ENCODE measurements at places on chromosomes 16 and 17. TPM values are rescaled to one million over a fixed set of nuclear protein-coding genes. Genes with fewer than 3 reads are reported as not detected.

Gene CES1
- total RNA-seq: 0.97 TPM

Gene ARHGDIG
- not detected for total RNA-seq

DNA sequence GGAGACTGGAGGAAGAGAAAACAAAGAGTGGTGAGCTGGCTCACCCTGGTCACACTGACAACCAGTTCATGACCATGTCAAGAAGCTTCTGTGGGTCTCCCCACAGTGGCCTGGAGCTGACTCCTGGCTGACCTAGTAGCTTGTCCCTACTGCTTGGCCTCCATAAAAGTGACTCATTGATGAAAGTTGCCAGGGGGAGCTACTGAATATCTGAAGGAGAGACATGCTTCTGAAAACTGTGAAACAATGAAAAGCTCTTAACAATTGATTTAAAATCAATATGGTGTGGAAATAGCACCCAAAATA, 22.0 kb downstream of the SMPD3 start:
- no peak for DNase-seq

GRCh38 chr17:266701-267667, 85.5 kb upstream of the DOC2B start:
- no peak for DNase-seq

DNA sequence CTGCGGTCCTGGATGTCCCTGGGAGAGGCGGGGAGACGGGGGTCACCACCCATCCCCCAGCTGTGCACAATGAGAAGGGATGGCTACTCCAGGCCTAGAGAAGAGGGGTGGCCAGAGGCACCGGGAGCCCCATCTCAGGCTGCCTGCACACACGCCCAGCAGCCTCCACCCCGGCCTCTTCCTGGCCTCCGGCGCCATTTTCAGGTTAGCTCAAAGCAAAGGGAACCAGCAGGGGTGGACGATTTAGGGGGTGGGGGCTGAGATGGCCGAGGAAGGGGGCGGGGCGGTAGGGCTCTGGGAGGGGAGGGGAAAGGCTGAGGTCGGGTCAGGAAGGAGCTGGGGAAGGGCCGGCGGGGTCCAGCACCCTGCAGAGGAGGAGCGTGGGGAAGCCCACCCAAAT, 42.8 kb downstream of the SRCIN1 start:
- DNase-seq: no peak

Gene CFAP97D1
- not detected for total RNA-seq

GRCh38 chr17:59607061-59607460, 12.6 kb upstream of the CLTC start:
- DNase-seq: no peak

- peak; percentile 67 for DNase-seq
Observed at GRCh38 chr17:74210191-74211140, 2.9 kb upstream of the TTYH2 start.

- peak; percentile 78 for DNase-seq
Observed at GRCh38 chr17:49616601-49617131, 41.0 kb downstream of the NXPH3 start.

Gene SLC12A3
- total RNA-seq: not detected

- no peak for DNase-seq
Observed at GRCh38 chr16:78218279-78218678, 118.8 kb downstream of the WWOX start.

DNA sequence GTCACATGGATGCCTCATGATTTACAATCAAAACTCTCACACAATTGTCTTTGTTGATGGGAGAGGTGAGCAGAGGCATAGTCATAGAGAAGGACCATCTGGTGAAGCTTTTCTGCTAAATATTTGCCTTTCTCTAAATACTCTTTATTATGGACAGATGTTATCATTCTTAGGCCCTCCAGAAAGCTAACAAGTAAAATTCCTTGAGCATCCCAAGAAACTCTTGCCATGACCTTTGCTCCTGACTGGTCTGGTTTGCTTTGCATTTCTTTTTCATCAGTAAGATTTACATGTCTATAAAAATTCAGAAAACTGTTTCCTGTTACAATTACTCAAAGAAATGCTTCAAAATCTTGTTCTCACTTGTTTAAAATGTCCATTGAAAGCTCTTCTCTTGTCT, 1336.6 kb upstream of the CDH8 start:
- DNase-seq: peak; percentile 18

- DNase-seq: no peak
Observed at GRCh38 chr17:64984181-64984580, 64.9 kb upstream of the LRRC37A3 start.

Gene PIGW
- 8.6 TPM for total RNA-seq

DNA sequence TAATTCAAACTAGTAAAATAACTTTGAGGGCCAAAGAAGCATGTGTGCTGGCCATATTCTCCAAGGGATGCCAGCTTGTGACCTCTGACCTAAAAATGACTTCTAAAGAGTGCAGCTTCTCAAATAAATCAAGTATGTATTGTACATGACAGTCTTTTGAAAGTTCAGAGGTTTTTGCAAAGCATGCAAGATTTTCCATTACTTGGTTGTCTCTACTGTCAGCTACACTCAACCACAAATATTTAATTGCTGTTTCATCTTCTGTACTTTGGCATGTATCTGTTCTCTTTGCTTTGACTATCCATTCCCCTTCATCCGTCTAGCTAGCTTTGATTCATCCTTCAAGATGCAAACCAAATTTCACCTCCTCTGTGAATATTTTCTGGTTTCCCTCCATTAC, 121.9 kb upstream of the HS3ST2 start:
- no peak for DNase-seq

Gene CCL3
- not detected for total RNA-seq

Gene MYCBPAP
- total RNA-seq: 0.64 TPM

GRCh38 chr16:46826631-46827030, 4.3 kb downstream of the C16orf87 start:
- peak; percentile 67 for DNase-seq

- DNase-seq: peak; percentile 18
Observed at GRCh38 chr17:56185491-56186221, 32.4 kb downstream of the ANKFN1 start.

DNA sequence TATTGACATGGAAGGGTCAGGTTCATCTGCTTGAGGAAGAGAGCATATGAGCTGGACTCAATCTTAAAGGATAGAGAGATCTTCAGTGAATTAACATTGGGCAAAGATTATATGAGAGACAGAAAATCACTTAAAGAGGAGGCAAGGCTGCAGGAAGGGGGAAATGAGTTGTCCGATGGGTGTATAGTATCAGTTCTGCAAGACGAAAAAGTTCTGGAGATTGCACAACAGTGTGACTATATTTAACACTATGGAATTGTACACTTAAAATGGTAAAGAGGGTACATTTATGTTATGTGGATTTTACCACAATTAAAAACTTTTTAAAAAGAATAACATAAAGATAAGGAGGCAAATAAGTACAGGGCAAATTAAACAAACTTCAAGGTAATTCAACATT, 80.7 kb downstream of the HELZ start:
- DNase-seq: no peak

DNA sequence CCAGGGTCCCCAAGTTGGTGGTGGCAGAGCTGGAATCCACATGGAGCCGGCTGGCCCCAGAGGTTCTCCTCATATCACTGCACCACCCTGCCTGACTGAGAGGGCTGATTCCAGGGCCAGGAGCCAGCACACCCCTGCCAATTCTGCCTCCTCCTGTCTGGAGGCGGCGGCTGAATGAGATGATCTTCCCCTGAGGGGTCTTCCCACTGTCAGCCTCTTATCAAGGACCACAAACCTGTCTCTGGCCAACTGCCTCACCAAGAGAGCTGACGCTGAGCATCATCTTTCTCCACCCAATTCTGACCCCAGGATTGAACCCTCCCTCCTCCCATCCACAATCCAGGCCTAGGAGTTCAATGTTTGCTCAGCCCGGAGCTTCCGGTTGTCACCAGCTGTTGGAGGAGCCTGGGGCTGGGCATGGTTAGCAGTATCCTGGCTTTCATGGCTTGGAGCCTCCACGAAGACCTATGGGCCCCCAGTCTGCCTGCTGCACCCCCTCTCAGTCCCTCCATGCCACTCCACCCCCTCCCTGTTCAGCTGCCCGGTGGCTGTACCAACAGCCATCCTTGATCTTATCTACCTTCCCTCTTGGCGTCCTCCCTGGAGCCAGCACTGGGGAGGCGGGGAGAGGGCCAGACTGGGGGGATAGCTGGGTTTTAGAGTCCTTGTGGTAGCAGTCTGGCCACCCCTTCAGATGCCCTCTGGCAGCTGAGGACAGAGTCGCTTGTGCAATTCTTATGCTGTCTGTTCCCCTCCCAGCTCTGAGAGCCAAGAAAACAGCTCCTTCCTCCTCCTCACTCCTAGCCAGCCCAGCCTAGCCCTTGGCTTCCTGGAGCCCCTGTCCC, 25.6 kb downstream of the ABCC3 start:
- DNase-seq: peak; percentile 53

DNA sequence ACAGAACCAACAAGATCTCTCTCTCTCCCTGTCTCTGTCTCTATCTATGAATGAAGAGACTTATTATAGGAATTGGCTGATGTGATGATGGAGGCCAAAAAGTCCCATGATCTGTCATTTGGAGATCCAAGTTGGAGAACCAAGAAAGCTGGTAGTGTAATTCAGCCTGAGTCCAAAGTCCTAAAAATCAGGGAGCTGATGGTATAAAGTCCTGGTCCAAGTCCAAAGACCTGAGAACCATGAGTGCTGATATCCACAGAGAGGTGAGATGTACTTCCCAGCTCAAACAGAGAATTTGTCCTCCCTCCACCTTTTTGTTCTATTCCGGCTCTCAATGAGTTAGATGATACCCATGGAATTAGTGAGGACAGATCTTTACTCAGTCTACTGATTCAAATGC, 15.4 kb upstream of the TMIGD1 start:
- DNase-seq: no peak

DNA sequence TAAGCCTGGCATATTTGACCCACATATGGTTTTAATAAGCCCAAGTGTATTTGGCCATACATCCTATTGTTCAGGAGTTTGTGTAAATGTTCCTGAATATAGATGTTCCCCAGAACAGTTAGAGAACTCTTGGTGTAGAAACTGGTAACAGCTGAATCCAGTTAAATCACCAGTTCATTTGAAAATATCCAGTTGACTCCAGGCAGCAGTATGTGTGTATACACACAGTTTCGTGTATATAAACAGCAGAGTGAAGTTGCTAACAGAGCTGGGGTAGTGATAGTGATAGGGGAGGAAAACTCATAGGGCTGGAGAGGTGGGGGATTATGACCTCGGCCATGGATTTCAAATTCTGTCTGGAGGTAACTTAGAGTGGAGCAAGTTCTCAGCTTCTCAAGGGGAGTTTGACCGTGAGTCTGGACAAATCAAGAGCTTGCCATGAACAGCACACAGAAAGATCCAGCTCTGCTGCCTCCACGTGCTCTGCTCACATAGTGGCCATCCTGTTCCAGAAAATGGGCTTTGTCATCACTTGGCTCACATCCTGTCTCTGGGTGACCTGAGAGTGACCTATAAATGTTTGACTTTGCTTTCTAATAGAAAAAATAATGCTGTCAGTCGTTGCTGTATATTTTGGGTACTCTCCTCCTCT, 30.6 kb upstream of the MMD start:
- peak; percentile 90 for DNase-seq

Gene SLC6A4
- not detected for total RNA-seq

Gene CDRT15L2
- not detected for total RNA-seq

GRCh38 chr17:4498461-4499397, at the start of gene SPNS2:
TSS of gene SPNS2 (plus strand) at chr17:4498881. CDS start at chr17:4499048, 167 bp downstream.
- peak; percentile 30 for DNase-seq

DNA sequence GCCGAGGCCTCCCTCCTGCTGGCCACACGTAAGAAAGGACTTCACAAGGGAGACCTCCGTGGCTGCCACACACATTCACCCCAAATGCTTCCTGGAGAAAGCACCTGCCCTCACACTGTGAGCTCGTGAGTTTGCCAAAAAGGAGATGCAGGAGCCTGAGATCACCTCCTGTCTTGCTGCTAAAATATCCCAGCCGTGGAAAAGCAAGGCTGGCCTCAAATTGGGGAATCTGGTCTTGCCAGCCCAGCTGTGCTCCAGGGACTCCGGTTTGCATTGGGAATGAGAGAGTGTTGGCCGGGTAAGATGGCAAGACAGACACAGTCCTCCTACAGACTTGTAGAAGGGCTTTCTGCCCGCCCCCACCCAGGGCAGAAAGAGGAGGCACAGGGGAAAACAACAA, 13.8 kb downstream of the RBFOX3 start:
- no peak for DNase-seq

DNA sequence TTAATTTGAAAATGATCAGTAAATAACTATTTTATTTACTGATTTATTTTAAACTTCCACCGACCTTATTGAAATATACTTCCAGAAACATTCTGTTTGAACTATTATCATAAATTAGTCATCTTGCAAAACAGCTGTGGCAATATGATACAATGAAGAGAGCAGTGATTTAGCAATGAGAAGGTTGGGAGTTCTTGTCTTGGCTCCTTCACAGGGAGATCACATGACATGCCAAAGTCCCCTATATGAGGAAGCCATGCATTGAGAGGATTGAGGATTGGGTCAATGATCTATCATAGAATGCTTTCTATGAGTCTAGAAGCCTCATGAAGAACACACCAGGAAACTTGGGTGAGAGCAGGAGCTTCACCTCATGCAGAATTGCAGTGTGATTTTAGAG, 222.7 kb downstream of the LGALS9B start:
- peak; percentile 22 for DNase-seq

Gene RAB40C
- 9.9 TPM for total RNA-seq

DNA sequence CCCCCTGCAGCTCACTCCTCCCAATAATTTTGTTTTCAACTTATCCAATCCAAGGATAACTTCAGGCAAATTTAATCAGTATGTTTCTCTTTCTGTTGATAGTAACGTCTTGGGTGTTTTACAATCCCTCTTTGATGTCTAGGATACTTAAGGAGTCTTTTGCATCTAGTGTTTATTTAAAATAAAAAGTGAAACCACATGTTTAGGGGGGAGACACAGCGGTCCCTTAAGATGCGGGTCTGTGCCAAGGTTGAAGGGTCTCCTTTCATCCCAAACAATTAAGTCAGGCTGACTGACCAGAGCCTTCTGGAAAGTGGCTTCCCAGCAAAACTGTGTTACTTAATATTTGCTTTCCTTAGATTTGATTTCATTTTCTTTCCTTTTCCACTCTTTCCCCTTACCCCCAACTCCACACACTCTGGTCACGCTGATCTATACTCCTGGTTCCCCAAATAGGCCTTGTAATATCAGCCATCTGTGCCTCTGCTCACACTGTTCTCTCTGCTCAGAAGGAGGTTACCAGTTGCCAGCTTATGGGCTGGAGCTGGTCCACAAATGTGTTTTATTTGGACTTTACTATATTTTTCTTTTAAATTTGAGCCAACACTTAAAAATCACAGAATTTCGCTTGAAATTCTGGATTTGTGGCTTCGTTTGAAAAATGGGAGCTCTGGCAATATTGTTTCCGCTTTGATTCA, 11.2 kb downstream of the ANKS4B start:
- no peak for DNase-seq

Gene BAIAP2
- 25.0 TPM for total RNA-seq

DNA sequence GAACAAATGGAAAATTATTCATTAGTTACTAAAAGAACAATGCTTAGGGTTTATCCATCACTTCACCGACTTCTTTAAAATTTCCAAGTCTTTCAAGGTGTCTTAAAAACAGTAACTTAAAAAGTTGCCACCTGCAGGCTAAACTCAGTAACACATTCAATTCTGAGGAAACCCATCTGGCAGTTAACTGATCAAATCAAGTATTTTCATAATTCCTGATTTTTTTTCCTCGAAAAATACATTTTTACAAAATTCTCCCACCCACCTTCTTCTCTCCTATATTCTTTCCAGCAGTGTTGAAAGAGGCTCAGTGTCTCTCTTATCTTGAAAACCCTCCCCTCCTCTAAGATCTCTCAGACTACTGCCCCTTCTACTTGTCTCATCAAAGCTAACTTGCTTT, 29.9 kb downstream of the PARN start:
- peak; percentile 40 for DNase-seq

- no peak for DNase-seq
Observed at GRCh38 chr16:27853651-27854050, 209.9 kb downstream of the GSG1L start.

- DNase-seq: no peak
Observed at GRCh38 chr16:4017807-4018206, 98.4 kb downstream of the ADCY9 start.

Measured in fibroblast of villous mesenchyme (primary cell).